Stimulated activated memory B cell treated with anti-CD40 and anti-IgM and Interleukin-4, amounts not matched to agents 10 μg/mL and 1 μg/mL and 100 μg/mL, for 72 hours (primary cell): ENCODE measurements at places on chromosomes 2 and 18.

GRCh38 chr2:30738141-30738911, 68.9 kb downstream of the CAPN13 start:
- ATAC-seq, result no peak

DNA sequence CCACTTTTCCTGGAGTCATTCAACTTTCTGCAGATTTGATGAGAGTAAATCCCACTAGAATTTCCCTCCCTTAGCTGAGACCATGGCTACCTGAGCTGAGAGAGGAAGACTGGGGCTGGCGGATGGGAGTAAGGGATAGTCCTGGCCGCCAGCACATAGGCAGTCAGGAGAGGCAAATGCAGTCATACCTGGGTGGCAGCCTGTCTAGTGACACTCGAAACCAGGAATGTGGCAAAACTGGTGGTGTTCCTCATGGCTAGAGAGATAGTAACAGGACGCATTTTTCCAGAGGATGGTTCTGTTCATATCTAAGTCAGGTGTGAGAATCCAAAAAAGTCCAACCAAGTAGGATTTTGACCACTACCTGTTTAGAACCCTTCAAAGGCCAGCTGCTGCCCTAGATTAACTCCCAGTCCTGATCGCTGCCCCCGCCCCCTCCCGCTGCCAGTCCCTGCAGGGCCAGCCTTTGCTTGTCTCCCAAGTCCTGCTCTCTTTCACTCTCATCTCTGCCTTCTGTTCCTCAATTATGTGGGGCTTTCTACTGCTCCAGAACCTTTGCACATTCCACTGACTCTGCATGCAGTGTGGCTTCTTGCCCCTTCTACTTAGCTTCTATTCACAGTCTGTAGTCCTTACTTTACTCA, 17.4 kb upstream of the SCG2 start:
- no peak for ATAC-seq

DNA sequence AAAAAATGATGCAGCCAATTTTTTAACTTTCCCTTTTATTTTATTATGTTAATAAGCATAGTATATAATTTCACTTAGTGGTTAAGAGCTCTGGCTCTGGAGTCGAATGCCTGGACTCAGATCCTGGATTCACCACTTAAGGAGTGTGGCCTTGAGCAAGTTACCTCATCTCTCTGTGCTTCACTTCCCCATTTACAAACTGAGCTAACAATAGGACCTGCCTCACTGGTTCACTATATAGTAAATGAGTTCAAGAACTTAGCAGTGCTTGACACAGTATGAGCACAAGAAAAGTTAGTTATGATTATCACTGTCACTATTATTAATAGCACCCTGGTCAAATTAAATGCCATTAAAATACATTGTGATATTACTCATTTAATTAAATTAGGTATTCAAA, 30.6 kb downstream of the SCN3A start:
- no peak for ATAC-seq

DNA sequence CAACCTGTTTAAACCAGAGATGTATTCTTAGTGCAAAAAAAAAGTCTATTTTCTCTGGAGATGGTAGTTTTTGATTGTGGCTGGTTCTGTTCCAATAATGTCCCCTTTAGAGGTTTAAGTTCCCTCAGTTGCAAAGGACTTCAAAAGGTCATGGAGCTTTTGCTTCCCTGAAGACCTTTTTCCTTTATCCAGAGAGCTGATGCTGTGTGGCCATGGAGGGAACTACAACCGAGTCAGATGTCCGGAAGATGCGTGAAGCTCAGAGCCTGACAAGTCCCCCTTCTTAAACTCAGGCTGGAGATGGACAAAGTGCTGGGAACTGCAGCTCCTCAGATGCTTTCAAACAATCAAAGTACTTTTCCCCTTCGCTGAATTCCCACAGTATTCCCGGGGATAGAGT, 176.1 kb downstream of the TMEM18 start:
- ATAC-seq, result no peak

- ATAC-seq, result no peak
These were observed 69.8 kb upstream of the KCTD1 start for GRCh38 chr18:26618135-26618534.

DNA sequence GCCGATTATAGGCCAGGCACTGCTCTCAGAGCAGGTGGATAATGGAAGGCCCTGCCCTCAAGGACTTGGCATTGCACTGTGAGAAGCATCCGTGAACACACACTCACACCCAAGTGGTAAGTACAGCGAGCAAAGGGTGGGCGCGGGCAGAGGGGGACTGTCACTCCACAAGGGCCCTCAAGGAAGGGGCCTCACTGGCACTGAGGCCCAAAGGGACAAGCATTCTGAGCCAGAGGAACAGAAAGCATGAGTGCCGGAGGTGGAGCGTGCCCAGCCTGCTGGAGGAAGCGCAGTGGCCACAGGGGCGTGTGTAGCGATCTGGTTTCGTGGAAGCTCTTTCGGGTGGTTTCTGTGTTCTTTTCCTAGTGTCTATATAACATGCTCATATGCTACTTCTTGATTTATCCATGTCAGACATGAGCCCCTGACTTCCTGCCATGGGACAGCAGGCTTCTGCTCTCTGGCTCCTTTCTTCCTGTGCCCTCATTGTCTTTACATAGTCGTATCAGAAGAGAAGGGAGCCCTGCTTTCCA, 132.7 kb upstream of the ASB18 start:
- ATAC-seq, result no peak

GRCh38 chr18:28407681-28408080, 230.8 kb upstream of the CDH2 start:
- no peak for ATAC-seq

- no peak for ATAC-seq
These were observed 165.2 kb downstream of the DYSF start for GRCh38 chr2:71618327-71619113.

DNA sequence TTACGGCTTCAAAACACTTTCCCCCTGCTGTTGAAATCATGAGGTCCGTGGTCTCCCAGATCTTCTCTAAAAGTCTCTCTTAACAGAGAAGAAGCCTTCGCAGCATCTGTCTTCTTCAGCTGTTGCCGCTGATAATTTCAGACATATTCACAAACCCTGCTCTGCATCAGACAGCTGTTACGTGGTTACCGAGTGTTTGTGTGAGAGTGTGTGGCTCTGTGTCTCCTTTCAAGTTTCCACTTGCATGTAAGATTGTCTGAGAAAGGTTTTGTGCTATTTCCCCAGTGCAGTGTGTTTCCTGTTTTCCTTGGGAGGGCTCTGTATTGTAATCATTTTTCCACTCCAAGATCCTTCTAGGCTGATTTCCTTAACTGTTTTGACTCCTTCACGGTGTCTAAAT, 32.8 kb downstream of the MAIP1 start:
- ATAC-seq, result no peak

- peak; percentile 44 for ATAC-seq
These were observed 76.9 kb downstream of the MBP start for GRCh38 chr18:77055429-77056300.

DNA sequence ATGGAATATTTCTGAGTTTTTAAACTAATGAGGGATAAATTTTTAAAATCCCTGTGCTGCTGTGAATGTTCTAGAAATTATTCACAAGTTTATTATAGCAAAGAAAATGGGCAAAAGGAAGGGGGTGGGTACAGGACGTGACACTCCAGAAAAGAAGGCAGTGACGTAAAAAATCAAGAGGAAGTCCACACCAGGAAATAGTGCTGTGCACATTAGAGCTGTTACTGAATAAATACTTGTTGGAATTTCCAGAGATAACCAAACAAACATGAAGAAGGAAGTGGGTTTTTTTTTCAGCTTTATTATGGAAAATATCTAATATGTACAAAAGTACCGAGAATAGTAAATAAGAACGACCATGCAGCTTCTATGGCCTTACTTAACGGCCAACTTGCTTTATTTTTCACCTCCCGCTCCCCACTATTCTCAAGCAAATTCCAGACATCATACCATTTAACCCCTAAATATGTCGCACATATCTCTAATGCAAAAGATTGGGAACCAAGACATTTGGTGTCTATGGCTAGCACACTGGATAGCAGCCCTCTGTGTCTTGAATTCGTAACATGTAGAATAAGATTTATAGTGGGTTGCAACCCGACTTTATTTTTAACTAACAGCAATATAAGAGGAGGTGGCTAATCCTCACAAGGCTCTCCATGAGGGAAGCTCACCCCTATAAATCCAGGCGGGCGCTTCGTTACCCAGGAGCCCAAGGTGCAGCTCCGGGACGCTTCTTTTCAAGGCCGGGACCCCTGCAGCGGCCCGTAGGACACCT, 580 bp upstream of the NDUFV2 start:
- peak; percentile 61 for ATAC-seq

GRCh38 chr2:103161456-103162289, 399.8 kb downstream of the TMEM182 start:
- ATAC-seq, result no peak

DNA sequence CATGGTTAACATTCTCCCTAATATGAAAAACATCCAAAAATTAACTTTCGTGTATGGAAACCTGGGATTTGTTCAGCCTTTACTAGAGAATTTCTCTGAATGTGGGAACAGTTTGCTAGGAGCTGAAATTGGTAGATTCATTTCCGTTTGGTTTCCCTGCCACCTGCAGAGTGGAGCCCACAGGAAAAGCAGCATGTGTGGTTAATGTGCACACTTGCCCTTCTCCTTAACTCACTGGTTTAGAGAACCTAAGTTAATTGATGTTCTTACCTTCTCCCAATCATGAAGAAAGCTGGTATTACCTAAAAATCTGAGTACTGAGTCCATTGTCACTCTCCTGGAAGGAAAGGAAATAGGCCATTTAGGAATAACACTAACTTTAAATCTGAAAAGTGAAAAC, 37.6 kb upstream of the ASXL3 start:
- no peak for ATAC-seq

GRCh38 chr2:208049006-208049405, 23.7 kb upstream of the PLEKHM3 start:
- ATAC-seq, result no peak

GRCh38 chr2:11692966-11693521, 23.0 kb upstream of the NTSR2 start:
- ATAC-seq, result peak; percentile 83

- no peak for ATAC-seq
These were observed 450.4 kb upstream of the TCF4 start for GRCh38 chr18:56038171-56039030.

DNA sequence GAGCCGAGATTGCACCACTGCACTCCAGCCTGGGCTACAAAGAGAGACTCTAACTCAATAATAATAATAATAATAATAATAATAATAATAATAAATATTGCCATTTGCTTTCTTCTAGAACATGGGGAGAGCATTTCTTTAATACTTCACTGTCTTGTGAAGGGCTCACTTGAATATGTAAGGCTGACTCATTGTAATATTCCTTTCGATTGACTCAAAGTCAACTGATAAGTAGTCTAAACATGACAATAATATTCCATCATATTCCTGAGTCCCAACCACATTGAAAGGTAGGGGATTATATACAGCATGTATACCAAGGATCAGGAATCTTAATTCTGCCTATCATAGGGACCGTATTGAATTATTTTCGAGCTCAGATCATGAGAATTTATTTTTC, 949.2 kb downstream of the DSC3 start:
- no peak for ATAC-seq

DNA sequence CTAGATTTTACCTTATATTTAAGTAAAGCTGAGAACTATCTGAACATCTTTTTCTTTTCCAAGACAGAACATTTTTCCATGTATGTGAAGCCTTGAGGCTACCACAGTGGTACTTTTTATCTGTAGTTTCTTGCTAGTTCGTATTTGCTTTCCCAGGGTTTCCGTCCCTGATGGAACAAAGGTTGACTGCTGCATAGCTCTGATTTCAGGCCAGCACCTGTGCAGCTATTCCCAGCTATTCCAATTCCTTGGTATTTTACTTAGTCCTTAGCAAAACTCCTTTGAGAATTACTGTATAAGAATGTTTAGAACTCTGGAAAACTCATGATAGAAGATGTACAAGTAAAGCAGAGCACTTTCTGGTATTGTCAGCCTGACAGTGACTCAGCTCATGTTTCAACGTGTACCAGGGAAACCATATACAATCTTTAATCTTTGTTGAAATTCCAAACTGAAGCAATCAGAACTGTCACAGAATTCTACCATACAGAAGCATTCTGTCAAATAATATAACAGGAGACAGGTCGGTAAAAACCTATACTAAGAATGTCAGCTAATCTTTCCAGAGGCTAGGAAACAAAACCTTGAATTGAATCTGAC, 162.2 kb downstream of the PKP4 start:
- ATAC-seq, result no peak

- ATAC-seq, result no peak
These were observed 11.1 kb downstream of the ZBTB7C start for GRCh38 chr18:48398074-48398473.

DNA sequence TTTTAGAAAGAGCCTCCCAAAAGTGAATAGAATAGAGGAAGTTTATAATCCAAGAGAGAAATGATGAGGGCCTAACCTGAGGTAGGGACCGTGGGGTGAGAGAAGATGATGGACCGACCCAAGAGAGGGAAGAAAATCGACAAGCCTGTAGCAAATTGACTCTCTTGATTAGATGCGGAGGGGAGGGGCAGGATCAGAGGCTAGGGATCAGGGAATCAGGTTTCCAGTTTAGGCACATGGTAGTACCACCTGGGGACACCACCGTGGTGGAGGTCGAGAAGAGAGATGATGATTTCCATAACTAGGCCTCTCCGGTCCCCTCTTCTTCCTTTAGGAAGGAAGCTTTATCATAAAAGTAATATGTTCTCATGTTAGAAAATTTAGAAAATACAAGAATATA, 108.7 kb upstream of the ALPP start:
- no peak for ATAC-seq

GRCh38 chr2:45886171-45886663, 234.7 kb downstream of the PRKCE start:
- ATAC-seq, result no peak

- peak; percentile 28 for ATAC-seq
These were observed 186.1 kb downstream of the ZFP36L2 start for GRCh38 chr2:43040084-43040854.

GRCh38 chr2:167114018-167114417, 225.7 kb downstream of the XIRP2 start:
- ATAC-seq, result no peak

GRCh38 chr2:61538920-61539520, 864 bp upstream of the XPO1 start:
- ATAC-seq, result no peak
